ENCODE measurements at places on chromosomes 16 and 17. TPM values are rescaled to one million over a fixed set of nuclear protein-coding genes. Genes with fewer than 3 reads are reported as not detected.

GRCh38 chr16:20424129-20424866 lies 15.0 kb downstream of the ACSM5 start:
- no peak for DNase-seq

- DNase-seq: no peak
Measured at GRCh38 chr17:65163990-65164495, 26.9 kb downstream of the RGS9 start.

DNA sequence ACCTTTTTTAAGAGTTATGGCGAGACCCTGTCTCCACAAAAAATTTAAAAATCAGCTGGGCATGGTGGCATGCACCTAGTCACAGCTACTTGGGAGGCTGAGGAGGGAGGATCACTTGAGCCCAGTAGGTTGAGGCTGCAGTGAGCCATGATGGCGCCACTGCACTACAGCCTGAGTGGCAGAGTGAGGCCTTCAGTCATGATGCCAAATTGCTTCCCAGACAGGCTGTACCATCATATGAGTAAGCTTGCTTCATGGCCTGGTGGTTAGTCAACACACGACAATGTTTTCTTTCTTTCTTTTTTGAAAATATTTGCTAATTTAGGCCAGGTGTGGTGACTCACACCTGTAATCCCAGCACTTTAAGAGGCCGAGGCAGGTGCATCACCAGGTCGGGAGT lies 12.5 kb downstream of the NTAN1 start:
- no peak for DNase-seq

The C17orf107 gene
- total RNA-seq: 7.1 TPM

The SULT1A1 gene
- total RNA-seq: 2.5 TPM

The ARL16 gene
- total RNA-seq: 20.2 TPM

GRCh38 chr17:2282297-2282873 lies 21.2 kb downstream of the SMG6 start:
- no peak for DNase-seq

The SLFN14 gene
- total RNA-seq: not detected

DNA sequence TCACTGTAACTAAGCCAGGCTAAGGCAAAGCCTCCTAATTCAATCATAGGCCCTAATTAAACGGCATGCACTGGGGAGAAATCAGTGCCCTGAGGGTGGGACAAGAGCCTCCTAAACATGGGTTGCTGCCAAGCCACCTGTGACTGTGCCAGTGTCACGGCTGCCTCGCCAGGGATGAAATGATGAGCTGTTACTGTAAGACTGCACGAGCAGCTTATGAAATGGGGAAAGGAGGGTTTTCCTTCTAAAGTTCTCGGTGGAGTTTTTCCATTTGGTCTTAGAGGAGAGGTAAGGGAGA lies 12.7 kb downstream of the TMEM11 start:
- DNase-seq: no peak

- no peak for DNase-seq
Measured at GRCh38 chr17:32265192-32265923, at the start of gene RHBDL3. RHBDL3 (plus strand) TSS chr17:32265832; CDS start chr17:32266190, 358 bp downstream.

DNA sequence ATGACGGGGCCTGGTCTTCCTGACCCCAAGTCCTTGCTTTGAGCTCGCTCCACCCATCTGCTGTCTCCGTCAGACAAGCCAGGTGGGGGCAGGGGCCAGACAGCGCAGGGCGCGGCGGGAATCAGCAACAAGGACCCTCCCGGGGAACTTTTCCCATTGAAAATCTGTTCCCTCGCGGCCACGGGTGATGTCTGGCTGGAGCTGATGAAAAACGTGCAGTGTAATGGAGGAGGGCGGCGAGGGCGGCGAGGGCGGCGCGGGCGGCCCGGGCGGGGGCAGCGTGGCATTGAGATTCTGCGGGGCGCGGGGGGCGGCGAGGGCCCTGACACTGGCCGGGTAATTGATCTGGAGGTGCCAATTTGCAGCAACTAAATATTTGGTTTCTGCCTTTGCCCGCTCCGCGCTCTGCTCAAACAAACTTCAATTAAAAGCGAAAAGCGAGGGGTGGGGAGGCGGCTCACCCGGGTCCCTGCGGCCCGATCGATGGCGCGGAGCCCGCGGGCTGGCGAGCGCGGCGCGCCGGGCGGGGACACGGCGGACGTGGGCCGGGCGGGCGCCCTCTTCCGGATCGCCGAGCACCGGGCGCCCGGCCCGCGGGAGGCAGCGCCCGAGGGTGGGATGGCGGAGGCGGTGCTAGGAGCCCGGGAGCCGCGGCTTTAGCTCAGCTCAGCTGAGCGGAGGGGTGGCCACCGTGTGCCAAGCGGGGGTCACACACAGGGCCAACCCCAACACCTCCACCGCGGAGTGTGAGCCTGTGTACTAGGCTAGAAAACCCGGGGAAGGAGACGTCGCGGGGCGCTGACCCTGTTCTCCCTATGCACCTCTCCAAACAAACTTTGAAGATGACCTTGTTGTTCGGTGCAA lies 32.4 kb downstream of the DCAKD start:
- no peak for DNase-seq

DNA sequence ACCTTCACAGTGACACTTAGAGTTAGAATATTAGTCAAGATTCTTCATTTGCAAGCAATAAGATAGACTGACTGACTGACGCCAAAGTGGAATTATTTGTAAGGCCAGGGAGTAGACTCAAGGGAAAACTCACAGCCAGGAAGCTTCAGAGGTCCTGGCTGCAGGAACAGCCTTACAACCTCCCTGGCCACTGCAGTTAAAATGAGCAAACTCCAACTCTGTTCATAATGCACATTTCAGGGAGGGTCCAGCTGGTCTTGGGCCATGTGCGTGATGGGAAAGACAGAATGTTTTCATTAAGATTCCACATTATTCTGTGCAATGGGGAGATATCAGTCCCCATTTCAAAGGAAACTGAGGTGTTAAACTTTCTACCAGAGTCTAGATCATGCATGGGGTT lies 9.9 kb downstream of the CAPNS2 start:
- no peak for DNase-seq

- no peak for DNase-seq
Measured at GRCh38 chr17:61394630-61395408, 4.8 kb upstream of the TBX2 start.

- DNase-seq: no peak
Measured at GRCh38 chr17:76416899-76417298, 32.5 kb downstream of the SPHK1 start.

DNA sequence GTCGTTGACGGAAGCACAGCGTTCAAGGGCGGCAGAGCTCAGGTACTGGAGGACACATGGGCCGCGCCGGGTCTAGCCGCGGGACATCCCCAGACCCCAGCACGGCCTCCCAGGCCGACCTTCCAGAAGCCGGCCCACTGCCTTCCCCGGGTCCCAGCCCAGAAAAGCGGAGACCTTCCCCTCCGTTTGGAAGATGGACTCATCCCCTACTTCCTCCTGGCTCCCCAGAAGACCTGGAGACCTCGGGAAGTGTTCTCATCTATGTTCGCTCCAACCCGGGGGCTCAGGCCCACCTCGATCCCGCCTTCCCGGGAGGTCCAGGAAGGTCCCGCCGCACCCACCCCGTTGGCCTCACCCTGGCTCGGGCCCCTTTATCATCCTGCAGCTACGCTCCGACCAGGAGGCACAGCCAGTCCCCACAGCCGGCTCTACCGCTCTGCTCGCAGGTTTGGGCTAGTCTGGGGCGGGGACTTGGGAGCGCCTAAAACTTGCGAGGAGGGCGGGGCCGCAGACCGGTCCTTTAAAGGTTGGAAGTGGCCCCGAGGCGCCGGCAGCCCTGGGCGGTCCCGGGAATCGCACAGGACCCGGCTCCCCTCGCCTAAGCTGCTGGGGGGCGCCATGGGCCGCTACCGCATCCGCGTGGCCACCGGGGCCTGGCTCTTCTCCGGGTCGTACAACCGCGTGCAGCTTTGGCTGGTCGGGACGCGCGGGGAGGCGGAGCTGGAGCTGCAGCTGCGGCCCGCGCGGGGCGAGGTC lies at the start of gene ALOX12:
ALOX12 (plus strand) TSS at position 550 of the 756 bp plus-strand sequence; CDS start at position 619, 69 bp downstream.
- DNase-seq: no peak

- DNase-seq: no peak
Measured at GRCh38 chr17:31699281-31699680, 159.8 kb downstream of the COPRS start.

- DNase-seq: no peak
Measured at GRCh38 chr17:19003543-19004420, 782 bp downstream of the FAM83G start.

The GCGR gene
- total RNA-seq: 3.8 TPM

GRCh38 chr17:44775838-44776621 lies 17.2 kb downstream of the ADAM11 start:
- no peak for DNase-seq

The KRT14 gene
- 11,604 TPM for total RNA-seq

DNA sequence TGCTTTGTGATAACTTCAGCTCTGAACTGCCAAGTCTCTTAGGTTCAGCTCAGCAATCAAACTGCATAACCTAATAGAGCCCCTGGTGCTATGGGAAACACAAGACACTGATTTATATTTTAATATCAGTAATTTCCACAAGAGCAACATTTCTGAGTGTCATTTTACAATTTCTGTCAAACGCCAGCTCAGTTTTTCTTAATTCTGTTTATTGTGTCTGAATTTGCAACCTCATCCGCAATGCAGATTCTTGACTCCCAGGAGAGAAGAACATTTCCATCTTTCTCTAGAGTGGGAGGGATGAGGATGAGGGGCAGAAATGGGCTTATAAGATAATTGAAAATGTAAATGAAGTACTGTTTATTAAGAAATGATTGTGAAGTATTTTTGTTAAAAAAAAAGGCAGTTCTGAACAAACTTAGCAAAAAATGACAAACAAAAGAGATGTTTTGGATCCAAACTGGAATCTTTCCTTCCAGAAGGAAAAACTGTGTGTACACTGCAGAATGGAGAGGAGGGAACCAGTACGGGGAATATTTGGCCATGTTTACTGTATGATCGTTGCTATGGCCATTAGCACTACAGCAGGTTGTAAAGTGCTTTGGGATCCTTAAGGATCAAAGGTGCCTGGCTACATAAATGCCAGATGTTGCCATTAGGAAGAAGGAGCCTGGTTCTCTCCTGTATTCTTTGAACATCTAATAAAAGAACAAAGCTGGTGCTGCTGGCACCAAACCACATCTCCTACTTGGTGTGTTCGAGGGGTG lies 7.4 kb upstream of the PMFBP1 start:
- no peak for DNase-seq

- no peak for DNase-seq
Measured at GRCh38 chr16:64745258-64745930, 376.5 kb downstream of the CDH11 start.

Measured in suprapubic skin (tissue), 4 donors.